HFFc6 (cell line): ENCODE measurements at places on chromosomes 12 and 14. TPM values are rescaled to one million over a fixed set of nuclear protein-coding genes. Genes with fewer than 3 reads are reported as not detected.
A peak's percentile ranks its signal among the peaks of the same experiment; 100 is the strongest.

- no peak overlapping the region; the same call in 1 of the 2 replicates for H3K4me3 ChIP-seq
- H3K36me3 ChIP-seq, result 0 out of 2 replicates have a peak, but pooled peaks cover 4% of the 10 kb centered on the region
- peak; percentile 32 for DNase-seq
- peaks cover 52% of the 10 kb centered on the region for H3K4me1 ChIP-seq
- no peaks in the 10 kb centered on the region for H3K27me3 ChIP-seq
- H3K27ac ChIP-seq, result peak overlapping the region; percentile 63
These were observed 89.0 kb downstream of the AKAP6 start for GRCh38 chr14:32417956-32418552.

- no peak overlapping the region for H3K4me3 ChIP-seq
- H3K27me3 ChIP-seq, result no peaks in the 10 kb centered on the region; the same call in 1 of the 2 replicates
- H3K27ac ChIP-seq, result no peak overlapping the region
- peaks cover 43% of the 10 kb centered on the region for H3K36me3 ChIP-seq
- peaks cover 15% of the 10 kb centered on the region for H3K4me1 ChIP-seq
These were observed 32.1 kb downstream of the SPATA7 start for GRCh38 chr14:88417594-88417993.

DNA sequence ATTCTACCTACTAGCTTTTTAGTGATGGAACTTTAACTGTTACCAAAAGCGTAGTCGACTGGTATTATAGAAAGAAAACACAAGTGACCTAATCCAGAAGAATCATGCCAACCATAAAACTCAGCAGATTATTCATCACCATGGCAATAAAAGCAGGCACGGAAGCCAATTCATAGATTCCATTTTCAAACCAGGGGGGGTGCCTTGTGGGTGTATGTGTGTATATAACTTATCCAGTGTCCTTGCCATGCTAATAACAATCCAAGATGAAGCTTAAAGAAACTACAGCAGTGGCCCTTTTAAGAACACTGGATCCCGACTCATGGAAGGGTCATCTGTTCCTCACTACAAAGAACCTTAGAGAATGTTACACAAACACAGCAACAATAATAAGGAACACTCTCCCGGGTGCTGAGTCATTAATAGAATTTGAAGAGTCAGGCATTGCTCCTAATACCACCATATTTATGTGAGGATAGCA, 61.0 kb downstream of the EPS8 start:
- H3K4me1 ChIP-seq, result peaks cover 63% of the 10 kb centered on the region
- peak; percentile 90 for DNase-seq

GRCh38 chr14:50489851-50490250, 42.5 kb downstream of the MAP4K5 start:
- H3K27ac ChIP-seq, result no peak overlapping the region
- H3K36me3 ChIP-seq, result peaks cover 13% of the 10 kb centered on the region
- no peak overlapping the region for H3K4me3 ChIP-seq
- no peak for DNase-seq

GRCh38 chr14:91484186-91484585, 25.9 kb downstream of the PPP4R3A start:
- H3K4me3 ChIP-seq, result no peak overlapping the region
- H3K4me1 ChIP-seq, result peaks cover 35% of the 10 kb centered on the region
- DNase-seq, result no peak
- no peak overlapping the region for H3K27ac ChIP-seq
- H3K27me3 ChIP-seq, result no peaks in the 10 kb centered on the region

DNA sequence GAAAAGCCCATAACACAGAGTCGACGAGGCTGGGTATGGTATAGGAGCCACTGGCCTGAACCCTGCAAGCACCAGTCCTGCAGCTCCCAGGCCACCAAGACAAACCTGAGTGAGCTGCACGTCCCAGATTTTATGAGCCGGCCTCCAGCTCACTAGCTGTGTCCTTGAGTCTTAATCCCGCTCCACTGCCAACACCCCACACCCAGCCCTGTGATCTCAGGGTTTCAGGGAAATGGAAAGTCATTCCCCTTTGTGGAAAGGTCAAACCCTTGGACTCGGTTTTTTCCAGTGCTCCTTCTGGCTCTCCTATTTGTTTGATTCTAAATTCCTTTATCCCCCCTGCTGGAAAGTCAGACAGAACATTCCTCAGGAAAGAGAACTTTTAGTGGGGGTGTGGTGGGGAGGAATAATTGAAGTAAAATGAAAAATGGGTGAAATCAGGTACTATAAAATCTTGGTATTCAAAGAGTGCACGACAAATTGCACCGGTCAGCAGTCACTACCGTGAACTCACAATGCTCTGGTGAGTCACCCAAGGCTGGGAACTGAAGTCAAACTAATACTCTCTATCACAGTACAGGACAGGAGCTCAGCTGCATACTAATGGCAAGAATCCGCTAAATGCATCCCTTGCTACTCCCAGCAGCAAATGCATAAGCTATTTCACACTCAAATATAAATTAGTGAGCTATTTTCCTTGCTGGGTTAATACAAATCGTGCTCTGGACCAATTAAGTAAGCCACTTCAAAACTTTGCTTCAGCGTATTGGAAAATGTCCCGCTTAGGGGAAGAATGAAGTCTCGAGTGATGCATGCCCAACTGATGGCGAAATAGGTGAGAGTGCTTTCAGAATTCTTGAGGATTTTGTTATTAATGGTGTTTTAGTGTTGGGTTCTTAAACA, 9.0 kb downstream of the PITPNM2 start:
- peak; percentile 61 for DNase-seq
- H3K27me3 ChIP-seq, result peaks cover 15% of the 10 kb centered on the region
- H3K4me3 ChIP-seq, result peak overlapping the region; percentile 61; the same call in 1 of the 2 replicates
- H3K4me1 ChIP-seq, result peaks cover 44% of the 10 kb centered on the region
- H3K36me3 ChIP-seq, result 0 out of 2 replicates have a peak, but pooled peaks cover 4% of the 10 kb centered on the region
- H3K27ac ChIP-seq, result peak overlapping the region; percentile 17; the same call in 1 of the 2 replicates

GRCh38 chr14:59768855-59769375, 101.7 kb downstream of the RTN1 start:
- no peak for DNase-seq
- H3K27ac ChIP-seq, result no peak overlapping the region
- H3K36me3 ChIP-seq, result 0 out of 2 replicates have a peak, but pooled peaks cover under 1% of the 10 kb centered on the region
- H3K4me1 ChIP-seq, result no peaks in the 10 kb centered on the region
- H3K4me3 ChIP-seq, result no peak overlapping the region

DNA sequence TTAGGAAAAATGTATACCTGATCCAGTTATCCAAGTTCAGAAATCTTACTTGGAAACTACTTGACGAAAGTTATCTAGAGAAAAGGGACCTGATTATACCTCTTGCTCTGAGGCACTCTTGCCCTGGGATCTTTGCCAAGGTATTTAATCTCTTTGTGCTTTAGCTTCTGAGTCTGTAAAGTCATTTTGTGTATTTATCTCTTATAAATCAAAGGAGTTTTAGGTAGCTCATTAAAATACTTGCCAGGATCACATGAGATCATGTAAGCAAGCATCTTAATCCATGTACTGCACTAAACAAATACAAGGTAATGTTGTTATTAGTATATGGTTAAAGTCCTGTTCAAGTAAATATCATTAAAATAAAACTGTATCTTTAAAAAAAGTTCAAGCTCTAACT, 147.5 kb downstream of the IPO8 start:
- H3K4me1 ChIP-seq, result no peaks in the 10 kb centered on the region
- H3K27me3 ChIP-seq, result no peaks in the 10 kb centered on the region; the same call in 1 of the 2 replicates
- H3K27ac ChIP-seq, result no peak overlapping the region

GRCh38 chr12:24681570-24681969, 267.3 kb downstream of the BCAT1 start:
- H3K27ac ChIP-seq, result no peak overlapping the region
- no peaks in the 10 kb centered on the region; the same call in 1 of the 2 replicates for H3K27me3 ChIP-seq
- DNase-seq, result no peak
- H3K36me3 ChIP-seq, result no peaks in the 10 kb centered on the region
- no peak overlapping the region for H3K4me3 ChIP-seq

DNA sequence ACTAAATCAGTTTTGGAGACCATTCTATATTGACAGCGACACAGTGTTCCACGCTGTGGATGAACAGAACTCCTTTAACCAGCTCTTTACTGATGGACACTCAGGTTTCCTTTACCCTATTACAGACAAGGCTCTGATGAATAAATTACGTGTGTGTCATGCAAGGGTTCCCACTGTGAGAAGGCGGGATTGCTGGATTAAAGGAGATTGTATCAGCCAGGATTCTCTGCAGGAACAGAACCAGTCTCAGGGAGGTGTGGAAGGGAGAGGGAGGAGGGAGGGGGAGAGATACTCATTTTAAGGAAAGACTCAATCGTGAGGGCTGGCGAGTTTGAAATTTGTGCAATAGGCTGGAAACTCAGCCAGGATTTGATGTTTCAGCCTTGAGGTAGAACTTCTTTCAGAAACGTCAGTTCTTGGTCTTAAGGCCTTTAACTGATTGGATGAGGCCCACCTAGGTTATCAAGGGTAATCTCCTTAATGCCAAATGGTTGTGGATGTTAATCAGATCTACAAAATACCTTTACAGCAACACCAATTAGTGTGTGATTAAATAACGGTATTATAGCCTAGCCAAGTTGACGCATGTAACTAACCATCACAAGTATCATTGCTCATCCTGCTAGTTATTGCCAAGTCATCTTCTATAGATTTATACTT, 104.0 kb downstream of the GCH1 start:
- peaks cover 20% of the 10 kb centered on the region for H3K27me3 ChIP-seq
- H3K27ac ChIP-seq, result no peak overlapping the region
- peaks cover 27% of the 10 kb centered on the region for H3K36me3 ChIP-seq
- H3K4me1 ChIP-seq, result peaks cover 20% of the 10 kb centered on the region

DNA sequence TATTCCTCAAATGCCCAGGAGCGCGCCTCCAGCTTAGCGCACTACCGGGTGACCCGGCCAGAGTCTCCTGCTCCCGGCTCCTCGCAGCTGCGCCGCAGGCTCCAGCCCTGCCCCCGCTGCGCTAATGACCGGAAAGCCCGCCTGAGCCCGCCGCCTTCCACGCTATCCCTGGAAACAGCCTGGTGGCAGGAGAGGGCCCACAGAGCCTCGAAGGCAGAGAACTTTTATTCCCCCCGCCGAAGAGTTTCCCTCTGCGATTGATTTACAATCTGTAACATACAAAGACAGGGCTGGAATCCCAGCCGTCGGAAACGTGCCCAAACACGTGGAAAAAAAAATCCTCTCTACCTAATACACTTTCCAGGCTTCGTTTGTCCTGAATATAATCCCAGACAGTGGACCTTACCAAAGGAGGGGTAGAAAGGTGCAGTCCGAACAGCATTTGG, 1.5 kb downstream of the COL2A1 start:
- DNase-seq, result no peak
- peaks cover 66% of the 10 kb centered on the region for H3K27me3 ChIP-seq
- no peaks in the 10 kb centered on the region for H3K36me3 ChIP-seq
- H3K4me1 ChIP-seq, result peaks cover 18% of the 10 kb centered on the region

DNA sequence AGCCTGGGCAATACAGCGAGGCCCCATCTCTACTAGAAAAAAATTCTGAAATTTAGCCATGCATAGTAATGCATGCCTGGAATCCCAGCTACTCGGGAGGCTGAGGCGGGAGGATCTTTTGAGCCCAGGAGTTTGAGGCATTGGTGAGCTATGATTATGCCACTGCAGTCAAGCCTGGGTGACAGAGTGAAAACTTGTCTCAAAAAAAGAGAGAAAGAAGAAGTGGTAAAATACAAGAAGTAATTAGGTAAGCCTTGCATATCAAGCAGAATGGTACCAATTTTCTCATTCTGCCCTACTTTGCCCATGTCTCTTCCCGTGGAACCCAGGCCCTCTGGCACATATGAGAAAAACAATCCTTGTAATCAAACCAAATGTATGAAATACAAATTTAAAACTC, 70.7 kb downstream of the SUSD6 start:
- H3K27ac ChIP-seq, result no peak overlapping the region
- no peak overlapping the region for H3K4me3 ChIP-seq
- DNase-seq, result no peak
- no peaks in the 10 kb centered on the region; the same call in none of the 2 replicates for H3K27me3 ChIP-seq
- H3K36me3 ChIP-seq, result no peaks in the 10 kb centered on the region

DNA sequence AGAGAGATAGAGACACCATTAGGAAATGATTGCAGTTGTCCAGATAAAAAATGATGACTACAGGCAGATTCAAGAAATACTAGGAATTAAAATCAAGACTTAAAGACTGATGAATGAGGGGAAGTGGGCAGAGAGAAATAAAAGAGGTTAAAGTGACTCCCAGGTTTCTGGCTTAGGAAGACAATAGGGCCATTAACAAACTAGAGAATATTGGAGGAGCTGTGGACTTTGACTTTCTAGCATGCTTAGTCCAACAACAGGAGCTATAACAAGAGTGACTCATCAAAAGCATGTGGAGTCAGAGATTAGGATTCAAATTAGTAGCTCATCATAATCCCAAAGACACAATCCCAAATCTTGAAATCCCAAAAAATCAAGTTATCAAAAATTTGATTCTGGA, 101.5 kb downstream of the BMP4 start:
- H3K4me1 ChIP-seq, result peaks cover 28% of the 10 kb centered on the region
- H3K36me3 ChIP-seq, result no peaks in the 10 kb centered on the region
- H3K27ac ChIP-seq, result no peak overlapping the region
- H3K27me3 ChIP-seq, result peaks cover 7% of the 10 kb centered on the region; the same call in 1 of the 2 replicates

GRCh38 chr14:76191297-76191696, 39.6 kb downstream of the GPATCH2L start:
- no peaks in the 10 kb centered on the region for H3K27me3 ChIP-seq
- H3K36me3 ChIP-seq, result peaks cover 25% of the 10 kb centered on the region
- H3K4me3 ChIP-seq, result no peak overlapping the region

GRCh38 chr14:63781686-63782085, 53.8 kb upstream of the SGPP1 start:
- no peaks in the 10 kb centered on the region for H3K36me3 ChIP-seq
- peaks cover 6% of the 10 kb centered on the region for H3K4me1 ChIP-seq
- no peak overlapping the region for H3K27ac ChIP-seq
- peaks cover 10% of the 10 kb centered on the region for H3K27me3 ChIP-seq
- H3K4me3 ChIP-seq, result no peak overlapping the region
- DNase-seq, result no peak

GRCh38 chr14:63981569-63981968, 128.8 kb downstream of the SYNE2 start:
- no peaks in the 10 kb centered on the region; the same call in 1 of the 2 replicates for H3K27me3 ChIP-seq
- H3K36me3 ChIP-seq, result no peaks in the 10 kb centered on the region
- no peaks in the 10 kb centered on the region for H3K4me1 ChIP-seq
- H3K4me3 ChIP-seq, result no peak overlapping the region

Gene KRT8
- total RNA-seq, result 41.4 and 51.0 TPM in 2 replicates

Gene TMEM30B
- not detected in 3 replicates for total RNA-seq

Gene MGP
- total RNA-seq, result 0.60 and 0.70 TPM in 2 replicates

Gene CPNE8
- total RNA-seq, result not detected in 3 replicates

Gene SLC6A13
- 0.31 TPM in 1 of 3 replicates, not detected in the others for total RNA-seq

Gene CLECL1
- total RNA-seq, result not detected in 3 replicates

Gene ANKRD33
- total RNA-seq, result not detected in 3 replicates
